Ascending aorta (tissue), 2 donors: ENCODE measurements at places on chromosomes 1 and 21.

DNA sequence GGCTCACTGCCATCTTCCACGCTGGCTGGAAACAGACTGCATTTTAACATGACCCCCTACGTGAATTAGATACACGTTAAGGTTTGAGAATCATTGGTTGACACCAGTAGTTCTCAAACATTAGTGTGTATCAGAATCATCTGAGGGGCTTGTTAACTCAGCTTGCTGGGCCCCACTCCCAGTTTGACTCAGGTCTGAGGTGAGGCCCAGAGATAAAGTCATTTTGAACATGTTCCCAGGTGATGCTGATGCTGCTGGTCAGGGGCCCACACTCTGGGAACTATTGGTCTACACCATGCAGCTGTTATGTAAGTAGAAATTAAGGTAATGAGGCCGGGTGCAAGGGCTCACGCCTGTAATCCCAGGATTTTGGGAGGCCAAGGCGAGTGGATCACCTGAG lies 1.3 kb downstream of the LSM10 start:
- H3K27me3 ChIP-seq, result no peaks in the 10 kb centered on the region
- no peak for DNase-seq
- H3K36me3 ChIP-seq, result peaks cover 26% of the 10 kb centered on the region

GRCh38 chr1:198918920-198919319 lies 280.1 kb downstream of the PTPRC start:
- H3K27ac ChIP-seq, result no peak overlapping the region
- no peaks in the 10 kb centered on the region for H3K4me1 ChIP-seq
- no peak overlapping the region for H3K4me3 ChIP-seq
- H3K27me3 ChIP-seq, result no peaks in the 10 kb centered on the region

GRCh38 chr1:59020151-59020997 lies 236.5 kb upstream of the JUN start:
- H3K27me3 ChIP-seq, result no peaks in the 10 kb centered on the region
- peaks cover 12% of the 10 kb centered on the region for H3K4me1 ChIP-seq
- DNase-seq, result peak; percentile 29

DNA sequence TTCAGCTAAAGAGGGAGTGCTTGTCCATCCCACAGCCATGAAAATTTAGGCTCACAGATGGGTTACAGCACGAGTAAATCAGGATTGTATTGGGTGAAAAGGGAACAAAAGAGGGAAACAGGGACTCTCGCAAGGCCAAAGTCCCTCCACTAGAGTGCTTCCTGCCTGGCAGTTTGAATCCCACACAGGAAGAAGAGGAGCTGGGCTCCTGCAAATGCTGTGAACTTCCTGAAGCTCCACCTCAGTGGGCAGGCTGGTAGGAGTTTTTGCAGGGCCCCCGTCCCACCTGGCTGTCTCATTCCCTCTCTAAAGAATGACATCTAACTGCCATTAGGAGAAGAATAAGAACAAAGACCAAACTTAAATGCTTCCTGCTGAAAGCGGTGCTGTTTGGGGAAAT lies 712.0 kb upstream of the PRMT6 start:
- DNase-seq, result no peak
- H3K4me1 ChIP-seq, result no peaks in the 10 kb centered on the region
- no peaks in the 10 kb centered on the region for H3K36me3 ChIP-seq
- no peak overlapping the region for H3K27ac ChIP-seq

- no peaks in the 10 kb centered on the region for H3K27me3 ChIP-seq
- no peaks in the 10 kb centered on the region for H3K4me1 ChIP-seq
- H3K4me3 ChIP-seq, result no peak overlapping the region
Observed at GRCh38 chr21:43884861-43885417, 19.9 kb downstream of the AGPAT3 start.

GRCh38 chr1:48043622-48044021 lies 46.4 kb upstream of the TRABD2B start:
- no peaks in the 10 kb centered on the region for H3K27me3 ChIP-seq
- H3K4me3 ChIP-seq, result no peak overlapping the region

- H3K27me3 ChIP-seq, result no peaks in the 10 kb centered on the region
- H3K36me3 ChIP-seq, result no peaks in the 10 kb centered on the region
- no peaks in the 10 kb centered on the region for H3K4me1 ChIP-seq
- H3K27ac ChIP-seq, result no peak overlapping the region
- H3K4me3 ChIP-seq, result no peak overlapping the region
Observed at GRCh38 chr1:90356991-90357390, 360.1 kb downstream of the BARHL2 start.

DNA sequence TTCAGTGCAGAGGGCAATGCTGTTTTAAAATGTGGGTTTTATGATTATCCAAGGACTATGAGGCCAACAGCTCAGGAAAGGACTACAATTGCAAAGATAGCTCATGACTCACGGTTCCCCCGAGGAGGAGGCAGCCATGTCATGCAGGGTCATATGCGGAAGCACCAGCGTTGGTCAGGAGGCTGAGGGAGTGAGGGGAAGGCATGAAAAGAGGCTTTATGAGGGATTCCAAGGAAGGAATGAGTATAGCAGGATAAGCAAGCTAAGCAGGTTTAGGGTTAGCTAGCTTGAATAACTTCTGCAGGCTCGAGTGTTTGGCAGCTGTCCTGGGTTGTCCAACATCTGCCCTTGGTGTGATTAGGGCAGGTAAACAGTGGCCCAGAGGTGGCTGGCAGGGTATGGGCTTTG lies 495.1 kb downstream of the SETD4 start:
- H3K4me1 ChIP-seq, result no peaks in the 10 kb centered on the region
- peak overlapping the region; percentile 36 for H3K27ac ChIP-seq
- no peaks in the 10 kb centered on the region for H3K36me3 ChIP-seq
- no peak overlapping the region for H3K4me3 ChIP-seq
- DNase-seq, result peak; percentile 75

- no peaks in the 10 kb centered on the region for H3K4me1 ChIP-seq
- H3K36me3 ChIP-seq, result no peaks in the 10 kb centered on the region
- H3K27me3 ChIP-seq, result no peaks in the 10 kb centered on the region
Observed at GRCh38 chr1:17067465-17068240, 13.8 kb upstream of the SDHB start.

DNA sequence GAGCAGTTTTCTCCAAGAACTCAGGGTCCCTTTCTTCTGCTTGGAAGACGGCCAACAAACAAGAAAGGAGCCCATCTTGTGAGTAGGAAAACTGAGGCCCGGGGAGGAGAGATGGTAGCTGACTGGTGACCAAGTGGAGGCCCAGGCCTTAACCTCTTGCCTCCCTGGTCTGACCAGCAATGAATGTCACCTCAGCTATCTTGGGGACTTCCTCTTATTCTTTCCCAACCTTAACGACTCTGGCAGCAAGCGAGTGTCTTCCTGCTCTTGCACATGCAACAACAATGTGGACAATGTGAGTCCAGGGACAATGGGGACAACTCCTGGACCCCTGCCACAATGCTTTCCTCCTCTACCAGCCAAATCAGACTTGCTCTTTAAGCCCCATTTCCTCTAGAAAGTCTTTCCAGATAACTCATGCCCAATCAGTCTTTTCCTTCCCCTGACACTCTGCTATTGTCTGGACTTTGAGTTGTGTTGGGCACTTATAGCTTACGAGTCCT lies 12.6 kb downstream of the HSPG2 start:
- H3K27me3 ChIP-seq, result no peaks in the 10 kb centered on the region
- no peak for DNase-seq
- H3K36me3 ChIP-seq, result no peaks in the 10 kb centered on the region
- peak overlapping the region; percentile 96 for H3K27ac ChIP-seq
- peaks cover 83% of the 10 kb centered on the region for H3K4me1 ChIP-seq

DNA sequence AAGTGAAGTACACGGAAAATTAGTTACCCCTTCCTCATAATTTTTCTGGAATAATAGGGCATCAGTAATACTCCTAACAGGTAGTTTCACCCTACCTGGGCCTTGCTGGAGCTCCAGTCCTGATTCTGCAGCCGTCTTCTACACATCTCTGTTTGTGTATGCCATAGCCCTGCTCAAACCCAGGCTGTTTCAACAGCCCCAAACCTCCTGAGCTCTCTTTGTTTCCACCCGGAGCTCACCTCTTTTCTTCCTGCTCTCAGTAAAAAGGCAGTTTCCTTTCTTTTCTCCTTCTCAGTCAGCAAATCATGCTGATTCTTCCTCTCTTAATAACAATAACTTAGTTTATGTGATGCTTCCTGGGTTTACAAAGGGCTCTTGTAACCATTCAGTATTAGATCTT lies 355.1 kb upstream of the RUNX1 start:
- DNase-seq, result no peak
- H3K4me1 ChIP-seq, result no peaks in the 10 kb centered on the region
- no peaks in the 10 kb centered on the region for H3K36me3 ChIP-seq
- no peak overlapping the region for H3K27ac ChIP-seq
- H3K27me3 ChIP-seq, result no peaks in the 10 kb centered on the region

- H3K27me3 ChIP-seq, result no peaks in the 10 kb centered on the region
- no peak overlapping the region for H3K4me3 ChIP-seq
- no peak overlapping the region for H3K27ac ChIP-seq
- H3K36me3 ChIP-seq, result no peaks in the 10 kb centered on the region
Observed at GRCh38 chr1:96362623-96363022, 359.0 kb upstream of the PTBP2 start.

GRCh38 chr21:44547656-44548331 lies 3.5 kb downstream of the KRTAP10-2 start:
- H3K27me3 ChIP-seq, result no peaks in the 10 kb centered on the region
- no peak for DNase-seq
- no peak overlapping the region for H3K27ac ChIP-seq
- H3K4me1 ChIP-seq, result no peaks in the 10 kb centered on the region
- no peaks in the 10 kb centered on the region for H3K36me3 ChIP-seq

GRCh38 chr1:116323491-116323890 lies 49.6 kb upstream of the ATP1A1 start:
- H3K4me1 ChIP-seq, result no peaks in the 10 kb centered on the region
- no peaks in the 10 kb centered on the region for H3K27me3 ChIP-seq
- H3K27ac ChIP-seq, result no peak overlapping the region

DNA sequence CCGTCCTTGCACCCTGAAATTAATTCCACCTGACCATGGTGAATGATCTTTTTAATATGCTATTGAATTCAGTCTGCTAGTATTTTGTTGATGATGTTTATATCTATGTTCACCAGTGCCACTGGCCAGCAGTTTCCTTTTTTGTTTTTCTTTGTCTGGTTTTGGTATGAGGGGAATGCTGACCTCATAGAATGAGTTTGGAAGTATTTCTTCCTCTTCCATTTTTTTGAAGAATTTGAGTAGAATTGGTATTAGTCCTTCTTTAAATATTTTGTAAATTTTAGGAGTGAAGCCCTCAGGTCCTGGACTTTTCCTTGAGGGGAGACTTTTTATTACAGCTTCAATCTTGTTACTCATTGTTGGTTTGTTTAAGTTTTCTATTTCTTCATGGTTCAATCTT lies 231.6 kb downstream of the MRPL39 start:
- no peak overlapping the region for H3K4me3 ChIP-seq
- no peak for DNase-seq
- H3K36me3 ChIP-seq, result no peaks in the 10 kb centered on the region
- H3K4me1 ChIP-seq, result no peaks in the 10 kb centered on the region
- H3K27me3 ChIP-seq, result no peaks in the 10 kb centered on the region
- no peak overlapping the region for H3K27ac ChIP-seq

DNA sequence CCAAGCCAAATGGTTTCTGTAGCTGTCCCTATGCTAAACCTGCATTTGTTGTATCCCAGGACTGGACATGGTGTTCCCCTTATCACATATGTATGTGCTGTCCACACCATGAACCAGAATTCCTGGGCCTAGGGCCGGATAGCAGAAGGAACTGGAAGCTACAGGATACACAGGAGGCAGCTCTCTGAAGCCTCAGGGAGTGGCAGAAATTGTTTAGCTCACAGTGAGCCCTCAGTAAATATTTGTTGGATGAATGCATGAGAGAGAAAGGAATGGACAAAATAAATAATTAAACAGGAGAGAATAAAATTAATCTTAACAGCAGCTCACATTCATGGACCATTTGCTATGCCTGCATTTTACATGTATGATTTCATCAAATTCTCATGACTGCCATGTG lies 2.1 kb downstream of the NIPAL3 start:
- H3K4me3 ChIP-seq, result no peak overlapping the region
- H3K36me3 ChIP-seq, result no peaks in the 10 kb centered on the region
- DNase-seq, result no peak

- DNase-seq, result no peak
- no peaks in the 10 kb centered on the region for H3K27me3 ChIP-seq
- H3K27ac ChIP-seq, result no peak overlapping the region
- H3K36me3 ChIP-seq, result no peaks in the 10 kb centered on the region
- H3K4me3 ChIP-seq, result no peak overlapping the region
- no peaks in the 10 kb centered on the region for H3K4me1 ChIP-seq
Observed at GRCh38 chr1:153475282-153475681, 14.8 kb upstream of the S100A7 start.

- H3K27ac ChIP-seq, result peak overlapping the region; percentile 79
- H3K36me3 ChIP-seq, result no peaks in the 10 kb centered on the region
- no peaks in the 10 kb centered on the region for H3K27me3 ChIP-seq
- H3K4me3 ChIP-seq, result no peak overlapping the region
- no peak for DNase-seq
Observed at GRCh38 chr21:46048926-46049889, 48.7 kb upstream of the COL6A2 start.

DNA sequence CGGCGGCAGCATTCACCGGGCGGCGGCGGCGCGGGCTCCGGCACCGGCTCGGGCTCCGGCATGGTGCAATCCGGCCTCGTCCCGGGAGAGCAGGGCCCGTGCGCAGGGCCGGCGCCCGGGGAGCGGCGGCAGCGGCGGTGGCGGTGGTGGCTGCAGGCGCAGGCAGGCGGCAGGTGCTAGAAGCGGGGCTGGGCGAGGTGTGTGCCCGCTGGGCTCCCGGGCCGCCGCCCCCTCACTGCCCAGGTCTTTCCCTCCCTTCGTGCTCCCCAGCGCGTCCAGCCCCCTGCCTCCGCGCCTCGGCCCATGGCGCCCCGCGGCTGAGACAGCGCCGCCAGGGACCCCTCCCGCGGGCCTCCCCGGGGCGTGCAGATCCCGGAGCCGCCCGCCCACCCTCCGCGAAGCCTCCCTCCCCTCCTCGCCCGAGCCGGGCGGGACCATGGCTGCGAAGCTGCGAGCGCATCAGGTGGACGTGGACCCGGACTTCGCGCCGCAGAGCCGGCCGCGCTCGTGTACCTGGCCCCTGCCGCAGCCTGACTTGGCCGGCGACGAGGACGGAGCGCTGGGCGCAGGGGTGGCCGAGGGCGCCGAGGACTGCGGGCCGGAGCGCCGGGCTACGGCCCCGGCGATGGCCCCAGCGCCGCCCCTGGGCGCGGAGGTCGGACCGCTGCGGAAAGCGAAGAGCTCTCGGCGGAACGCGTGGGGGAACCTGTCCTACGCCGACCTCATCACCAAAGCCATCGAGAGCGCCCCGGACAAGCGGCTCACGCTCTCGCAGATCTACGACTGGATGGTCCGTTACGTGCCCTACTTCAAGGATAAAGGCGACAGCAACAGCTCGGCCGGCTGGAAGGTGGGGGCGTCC lies 492 bp downstream of the FOXO6 start:
- no peaks in the 10 kb centered on the region for H3K27me3 ChIP-seq
- no peaks in the 10 kb centered on the region for H3K36me3 ChIP-seq
- peak overlapping the region; percentile 73 for H3K4me3 ChIP-seq
- DNase-seq, result no peak
